Naive thymus-derived CD8-positive, alpha-beta T cell (primary cell): ENCODE measurements at places on chromosomes 16 and 17. TPM values are rescaled to one million over a fixed set of nuclear protein-coding genes. Genes with fewer than 3 reads are reported as not detected.

Gene SLX4
- total RNA-seq, result 7.8 TPM

Gene BIRC5
- not detected for total RNA-seq

GRCh38 chr16:50548909-50549560 lies 839 bp downstream of the NKD1 start:
- DNase-seq, result no peak

DNA sequence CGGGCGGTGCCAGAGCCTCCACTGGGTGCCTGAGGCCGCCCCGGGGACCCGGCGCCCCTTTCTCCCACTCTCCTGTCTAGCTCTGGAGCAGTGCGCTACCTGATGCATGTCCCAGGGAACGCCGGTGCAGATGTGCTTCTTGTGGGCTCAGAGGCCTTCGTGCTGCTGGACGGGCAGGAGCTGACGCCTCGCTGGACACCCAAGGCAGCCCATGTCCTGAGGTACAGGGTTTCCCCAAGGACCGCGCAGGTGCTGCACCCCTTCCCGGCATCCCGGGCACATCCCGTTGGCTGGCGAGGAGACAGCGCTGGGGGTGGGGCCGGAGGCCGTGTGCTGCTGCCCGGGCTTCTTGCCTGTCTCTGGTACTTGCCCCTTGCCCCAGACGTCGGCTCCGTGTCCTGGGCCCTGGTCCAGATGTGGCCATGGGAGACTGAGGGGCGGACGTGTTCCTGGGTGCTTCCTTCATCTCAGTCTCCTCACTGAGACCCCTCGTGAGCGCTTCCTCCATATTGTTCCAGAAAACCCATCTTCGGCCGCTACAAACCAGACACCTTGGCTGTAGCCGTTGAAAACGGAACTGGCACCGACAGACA lies 12.5 kb downstream of the RGS11 start:
- no peak for DNase-seq

DNA sequence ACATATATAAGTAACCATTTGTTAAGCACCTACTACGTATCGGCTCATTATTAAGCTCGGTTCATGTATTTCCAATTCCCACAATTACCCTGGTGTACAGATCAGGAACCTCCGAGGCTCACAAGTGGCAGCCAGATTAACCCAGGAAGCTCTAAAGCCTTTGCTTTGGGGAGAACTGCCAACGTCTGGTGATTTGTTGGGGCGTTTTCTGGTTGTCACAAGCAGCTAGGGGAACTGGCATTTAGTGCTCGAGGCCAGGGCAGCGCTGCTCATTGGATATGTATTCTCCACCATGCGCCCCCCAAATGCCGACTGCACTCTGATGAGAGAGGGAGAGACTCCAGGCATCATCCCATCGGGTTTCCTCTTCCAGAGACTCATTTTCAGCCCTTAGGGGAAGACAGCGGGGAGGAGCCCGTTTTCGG lies 541 bp downstream of the ZNF18 start:
- no peak for DNase-seq
